Stimulated activated effector memory CD8-positive, alpha-beta T cell treated with anti-CD3 and anti-CD28 coated beads, Interleukin-12 subunit alpha, Interleukin-12 subunit beta, amount 100 ng/mL, for 72 hours (primary cell): ENCODE measurements at places on chromosomes 16 and 17.
A peak's percentile ranks its signal among the peaks of the same experiment; 100 is the strongest.

DNA sequence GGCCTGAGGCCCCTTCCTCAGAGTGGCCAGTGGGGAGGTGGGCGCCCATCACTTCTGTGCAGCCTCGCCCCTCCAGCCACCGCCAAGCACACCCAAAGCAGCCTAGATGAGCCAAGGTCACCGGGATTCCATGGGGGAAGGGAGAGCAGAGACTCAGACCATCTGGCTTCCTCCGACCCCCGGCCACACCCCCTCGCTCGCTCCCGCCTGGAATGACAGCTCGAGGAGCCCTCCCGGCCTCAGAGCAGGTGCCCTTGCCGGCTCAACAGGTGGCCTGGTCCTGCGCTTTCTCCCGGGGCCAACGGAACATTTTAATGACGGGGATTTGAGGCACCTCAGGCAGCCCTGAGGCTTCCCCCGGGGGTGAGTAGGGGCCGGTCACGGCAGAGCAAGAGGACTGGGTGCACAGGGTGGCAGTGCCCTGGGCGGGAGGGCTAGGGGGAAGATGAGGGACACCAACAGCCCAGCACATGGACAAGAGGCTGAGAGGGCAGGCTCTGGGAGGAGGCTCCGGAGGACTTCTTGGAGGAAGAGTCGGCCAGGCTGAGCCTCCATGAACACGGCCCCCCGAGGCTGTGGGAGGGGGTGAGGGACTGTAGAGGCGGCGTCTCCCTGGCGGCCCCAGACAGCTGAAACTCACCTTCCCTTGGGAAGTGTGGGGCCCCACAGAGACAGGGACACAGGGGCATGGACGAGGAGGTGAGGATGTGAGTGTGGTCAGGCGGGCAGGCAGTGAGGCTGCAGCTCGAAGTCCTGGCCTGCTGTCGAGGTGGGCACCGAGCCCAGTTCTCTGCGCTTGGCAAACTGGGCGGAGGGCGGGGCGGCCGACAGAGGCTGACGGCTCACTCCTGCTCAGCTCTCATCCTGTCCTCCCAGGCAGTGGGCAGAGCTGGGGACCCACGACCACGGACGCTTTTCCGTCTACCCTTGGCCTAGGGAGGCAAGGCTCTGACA lies 12.5 kb upstream of the C1QTNF8 start:
- DNase-seq, result no peak

GRCh38 chr17:3964203-3965117 lies at the start of gene ATP2A3:
Gene ATP2A3, minus strand, starts transcription at chr17:3964437. Its CDS starts 146 bp downstream, at chr17:3964291.
- peak; percentile 51 for DNase-seq

DNA sequence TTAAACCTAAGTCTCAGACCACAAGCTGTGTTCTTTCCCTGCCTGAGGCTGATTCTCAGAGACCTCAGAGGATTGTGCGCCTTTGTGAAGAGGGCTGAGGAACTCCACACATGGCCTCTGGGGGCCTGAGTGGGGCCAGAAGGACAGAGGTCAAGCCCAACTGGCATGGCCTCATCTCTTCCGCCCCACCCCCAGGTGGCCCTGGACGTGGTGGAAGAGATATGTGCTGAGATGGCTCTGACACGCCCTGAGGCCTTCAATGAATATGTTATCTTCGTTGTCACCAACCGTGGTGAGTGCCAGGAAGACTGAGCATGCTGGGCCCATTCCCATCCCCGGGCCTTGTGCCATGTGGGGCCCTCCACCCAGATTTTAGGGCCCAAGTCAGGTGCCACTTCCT lies 20.1 kb upstream of the ALKBH5 start:
- DNase-seq, result no peak

GRCh38 chr17:68437979-68438822 lies 19.1 kb downstream of the WIPI1 start:
- DNase-seq, result no peak

DNA sequence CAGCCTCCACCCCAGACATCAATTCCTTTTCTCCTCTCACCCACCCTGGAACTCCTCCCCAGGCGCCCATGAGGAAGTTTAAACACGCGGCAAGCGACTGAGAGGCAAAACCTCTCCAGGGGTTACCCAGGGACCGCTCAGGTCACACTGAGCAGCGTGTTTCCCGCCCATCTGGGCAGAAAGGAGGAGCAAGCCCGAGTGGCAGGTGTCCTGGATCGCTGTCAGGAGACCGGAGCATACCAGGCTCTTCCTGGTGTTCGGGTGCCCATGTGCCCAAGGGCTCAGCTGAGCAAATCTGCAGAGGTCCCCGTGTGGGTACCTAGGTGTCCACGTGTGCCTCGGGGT lies 491 bp downstream of the SLC25A19 start:
- DNase-seq, result no peak

GRCh38 chr16:53482123-53482522 lies 20.9 kb downstream of the AKTIP start:
- DNase-seq, result no peak

GRCh38 chr17:76491271-76492122 lies 9.7 kb downstream of the RHBDF2 start:
- DNase-seq, result no peak

- no peak for DNase-seq
Measured at GRCh38 chr17:64378890-64379354, 11.7 kb downstream of the PECAM1 start.

DNA sequence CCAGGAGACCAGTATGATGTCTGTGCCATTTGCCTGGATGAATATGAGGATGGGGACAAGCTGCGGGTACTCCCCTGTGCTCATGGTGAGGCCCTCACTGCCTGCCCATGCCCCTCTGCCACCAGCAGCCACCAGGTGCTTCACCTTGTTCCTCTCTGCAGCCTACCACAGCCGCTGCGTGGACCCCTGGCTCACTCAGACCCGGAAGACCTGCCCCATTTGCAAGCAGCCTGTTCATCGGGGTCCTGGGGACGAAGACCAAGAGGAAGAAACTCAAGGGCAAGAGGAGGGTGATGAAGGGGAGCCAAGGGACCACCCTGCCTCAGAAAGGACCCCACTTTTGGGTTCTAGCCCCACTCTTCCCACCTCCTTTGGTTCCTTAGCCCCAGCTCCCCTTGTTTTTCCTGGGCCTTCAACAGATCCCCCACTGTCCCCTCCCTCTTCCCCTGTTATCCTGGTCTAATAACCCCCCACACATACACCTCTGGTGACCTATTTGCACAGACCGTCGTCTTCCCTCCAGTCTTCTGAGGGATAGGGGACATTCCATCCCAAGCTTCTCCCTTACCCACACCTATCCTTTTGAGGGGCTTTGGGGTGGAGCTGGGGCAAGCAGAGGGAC lies 3.7 kb downstream of the PFN1 start:
- DNase-seq, result no peak

DNA sequence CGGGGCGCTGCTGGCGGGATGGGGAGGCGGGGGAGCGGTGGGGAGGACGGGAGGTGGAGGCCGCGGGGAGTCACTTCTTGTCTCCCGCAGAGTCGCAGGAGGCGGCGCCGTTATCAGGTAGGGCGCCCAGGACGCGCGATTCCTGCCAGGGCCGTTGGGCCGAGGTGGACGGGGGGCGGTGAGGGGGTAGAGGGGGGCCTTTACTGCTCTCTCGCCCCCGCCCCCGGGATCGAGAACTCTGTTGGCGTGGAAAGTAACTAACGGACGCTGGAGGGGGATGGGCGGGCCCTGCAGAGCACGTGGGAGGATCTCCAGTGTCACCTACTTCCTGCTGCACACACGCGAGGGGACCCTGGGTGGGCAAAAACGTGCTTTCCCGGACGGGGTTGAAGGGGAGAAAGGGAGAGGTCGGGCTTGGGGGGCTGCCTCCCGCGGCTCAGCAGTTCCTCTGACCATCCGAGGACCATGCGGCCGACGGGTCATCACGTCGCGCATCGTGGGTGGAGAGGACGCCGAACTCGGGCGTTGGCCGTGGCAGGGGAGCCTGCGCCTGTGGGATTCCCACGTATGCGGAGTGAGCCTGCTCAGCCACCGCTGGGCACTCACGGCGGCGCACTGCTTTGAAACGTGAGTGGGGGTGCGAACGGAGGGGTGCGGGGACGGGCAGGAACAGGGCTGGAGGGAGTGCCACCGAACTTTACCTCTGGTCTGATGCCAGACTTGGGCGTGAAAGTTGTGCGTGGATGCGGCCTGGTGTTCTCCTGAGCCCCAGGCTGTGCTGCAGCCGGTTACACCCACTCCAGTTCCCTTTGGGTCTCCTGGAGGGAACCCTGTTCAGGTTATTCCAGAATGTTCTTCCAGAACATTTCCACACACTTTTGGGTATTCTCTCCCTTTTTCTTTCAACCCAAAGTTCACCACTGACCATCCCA lies 569 bp downstream of the PRSS21 start:
- no peak for DNase-seq

GRCh38 chr16:74080311-74080710 lies 216.3 kb upstream of the PSMD7 start:
- DNase-seq, result no peak

GRCh38 chr16:57159447-57159846 lies 26.4 kb downstream of the PSME3IP1 start:
- DNase-seq, result no peak

DNA sequence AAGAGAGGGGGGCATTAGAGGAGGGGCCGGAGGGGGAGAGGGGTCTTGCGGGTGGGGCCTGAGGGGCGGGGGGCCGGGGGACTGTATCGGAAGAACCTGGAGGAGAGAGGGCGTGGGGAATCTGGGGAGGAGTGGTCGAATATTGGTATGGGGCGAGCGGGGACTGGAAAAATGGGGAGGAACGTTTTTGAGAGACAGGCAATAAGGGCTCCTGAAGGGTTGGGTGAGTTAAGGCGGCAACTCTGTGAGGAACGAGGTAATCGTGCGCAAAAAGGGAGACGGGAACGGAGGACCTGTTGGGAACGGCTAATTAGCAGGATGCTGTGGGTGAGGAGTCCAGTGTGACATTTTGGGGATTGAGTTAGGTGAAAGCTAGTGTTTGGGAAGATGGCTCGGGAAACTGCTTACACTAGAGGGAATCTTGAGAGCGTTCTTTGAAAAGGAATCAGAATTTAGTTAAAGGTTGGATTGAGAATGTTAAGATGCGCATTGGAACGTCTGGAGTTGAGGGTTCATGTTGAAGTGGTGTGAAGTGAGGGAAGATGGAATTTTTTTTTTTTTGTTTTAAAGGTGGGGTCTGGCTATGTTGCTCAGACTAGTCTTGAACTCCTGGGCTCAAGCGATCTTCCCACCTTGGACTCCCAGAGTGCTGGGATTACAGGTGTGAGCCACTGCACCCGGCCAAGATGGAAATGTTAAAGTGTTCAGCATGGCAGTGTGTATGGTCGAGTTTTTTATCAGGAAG lies 662 bp downstream of the WIPF2 start:
- DNase-seq, result no peak

GRCh38 chr17:79047923-79048825 lies 24.2 kb downstream of the C1QTNF1 start:
- DNase-seq, result no peak

GRCh38 chr17:51613255-51613654 lies 352.9 kb downstream of the UTP18 start:
- no peak for DNase-seq

DNA sequence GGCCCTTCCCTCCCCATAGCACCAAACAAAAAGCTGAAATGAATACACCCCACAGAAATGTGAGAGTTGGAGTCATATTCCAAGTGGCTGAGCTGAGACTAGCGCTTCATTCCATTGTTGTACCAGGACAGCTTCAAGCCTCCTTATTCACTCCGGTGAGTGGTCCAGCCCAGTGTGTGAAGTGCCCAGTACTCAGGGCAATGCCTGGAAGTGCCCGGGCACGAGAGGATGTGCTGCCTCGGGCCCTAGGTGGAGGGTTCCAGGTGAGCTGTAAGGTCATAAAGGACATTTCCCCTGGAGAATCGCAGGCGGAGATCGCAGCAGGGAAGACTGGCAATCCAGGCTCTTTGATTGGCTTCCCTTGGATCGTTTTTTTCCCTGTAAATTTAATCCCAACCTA lies 5.4 kb upstream of the CYLD start:
- no peak for DNase-seq

DNA sequence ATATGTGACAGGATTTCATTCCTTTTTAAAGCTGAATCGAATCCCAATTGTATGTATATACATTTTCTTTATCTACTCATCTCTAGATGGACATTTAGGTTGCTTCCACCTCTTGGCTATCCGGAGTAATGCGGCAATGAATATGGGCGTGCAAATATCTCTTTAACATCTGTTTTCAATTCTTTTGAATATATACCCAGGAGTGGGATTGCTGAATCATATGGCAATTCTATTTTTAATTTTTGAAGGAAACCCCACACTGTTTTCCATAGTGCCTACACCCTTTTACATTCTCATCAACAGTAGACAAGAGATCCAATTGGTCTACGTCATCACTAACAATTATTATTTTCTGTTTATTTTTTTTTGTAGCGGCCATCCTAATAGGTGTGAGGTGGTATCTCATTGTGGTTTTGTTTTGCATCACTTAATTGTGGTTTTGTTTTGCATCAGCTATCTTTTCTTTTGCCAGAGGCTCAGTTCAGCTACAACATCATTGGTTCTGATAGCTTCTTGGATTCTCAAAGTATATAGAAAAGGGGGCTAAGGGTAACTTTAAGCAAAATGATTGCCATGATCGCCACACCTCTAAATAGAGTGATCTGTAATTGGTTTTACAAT lies 25.6 kb upstream of the MAP2K6 start:
- no peak for DNase-seq

- DNase-seq, result no peak
Measured at GRCh38 chr17:80732268-80732667, 187.6 kb downstream of the RPTOR start.

GRCh38 chr17:66953630-66954020 lies 10.9 kb upstream of the CACNG4 start:
- no peak for DNase-seq

DNA sequence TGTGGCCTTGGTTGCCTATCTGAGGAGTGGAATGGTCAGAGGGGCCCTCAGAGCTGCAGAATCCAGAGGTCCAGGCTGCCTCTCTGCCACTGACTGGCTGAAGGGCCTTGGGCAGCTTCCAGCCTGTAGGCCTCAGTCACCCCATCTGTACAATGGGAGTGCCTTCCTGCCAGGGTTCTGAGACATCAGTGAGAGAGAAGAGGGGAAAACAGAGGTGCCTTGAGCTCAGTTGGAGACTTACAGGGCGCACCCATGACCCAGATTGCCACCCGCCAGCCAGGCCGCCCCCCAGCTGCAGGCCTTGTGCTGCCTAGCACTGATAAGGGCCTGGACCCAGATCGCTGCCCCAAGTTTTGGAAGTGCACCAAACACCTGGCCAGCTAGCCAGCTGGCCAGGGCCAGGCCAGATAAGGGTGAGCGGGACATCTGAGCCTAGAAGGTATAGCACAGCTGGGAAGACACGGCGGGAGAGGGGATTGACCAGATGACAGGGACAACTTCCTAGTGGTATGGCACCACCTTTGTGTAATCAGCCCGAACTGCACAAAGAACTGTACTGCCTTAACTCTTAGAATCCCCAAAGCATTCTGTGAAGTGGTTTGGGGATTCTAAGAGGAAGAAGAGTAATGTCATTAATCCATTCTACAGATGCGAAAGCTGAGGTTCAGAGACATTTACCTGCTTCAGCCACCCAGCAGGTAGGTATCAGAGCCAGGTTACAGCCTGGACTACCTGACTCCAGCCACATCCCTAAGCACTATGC lies 1.4 kb downstream of the SLC4A1 start:
- no peak for DNase-seq
